ENCODE measurements at places on chromosomes 1 and 21.

DNA sequence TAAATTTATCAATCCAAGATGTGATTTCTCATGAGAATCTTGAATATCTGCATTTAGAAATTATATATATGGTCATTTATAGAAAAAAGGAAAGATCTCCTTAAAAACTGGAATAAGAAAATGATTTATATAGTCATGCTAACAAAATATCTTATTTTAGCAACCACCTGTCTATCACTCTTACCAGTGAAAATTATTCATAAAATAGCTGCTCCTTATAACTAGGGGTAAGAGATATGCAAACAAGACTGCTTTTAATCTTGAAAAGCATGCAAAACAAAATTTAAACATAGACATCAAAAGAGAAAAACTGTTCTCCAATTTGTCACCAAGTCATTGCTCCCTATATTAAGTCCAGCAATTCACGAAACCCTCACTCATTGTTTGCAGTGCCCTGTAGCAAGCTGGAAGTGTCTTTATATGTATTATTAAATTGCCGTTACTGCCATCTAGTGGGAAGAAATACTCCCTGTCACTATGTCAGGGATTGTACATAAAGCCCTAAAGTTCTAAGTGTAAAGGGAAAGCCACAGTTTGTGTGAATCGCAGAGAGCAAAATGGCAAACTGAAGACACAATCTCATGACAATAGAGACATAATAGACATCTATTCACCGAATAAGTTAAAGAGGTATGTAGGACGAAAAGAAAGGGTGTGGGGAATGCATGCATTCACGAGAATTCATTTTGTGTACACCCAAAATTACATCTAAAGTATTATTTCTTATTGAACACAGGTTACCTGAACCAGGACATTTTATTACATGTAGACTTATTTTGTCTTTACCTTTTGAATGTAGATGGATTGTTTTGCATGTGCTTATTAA is 600.5 kb downstream of the USP25 start:
- DNase-seq = peak; percentile 12

DNA sequence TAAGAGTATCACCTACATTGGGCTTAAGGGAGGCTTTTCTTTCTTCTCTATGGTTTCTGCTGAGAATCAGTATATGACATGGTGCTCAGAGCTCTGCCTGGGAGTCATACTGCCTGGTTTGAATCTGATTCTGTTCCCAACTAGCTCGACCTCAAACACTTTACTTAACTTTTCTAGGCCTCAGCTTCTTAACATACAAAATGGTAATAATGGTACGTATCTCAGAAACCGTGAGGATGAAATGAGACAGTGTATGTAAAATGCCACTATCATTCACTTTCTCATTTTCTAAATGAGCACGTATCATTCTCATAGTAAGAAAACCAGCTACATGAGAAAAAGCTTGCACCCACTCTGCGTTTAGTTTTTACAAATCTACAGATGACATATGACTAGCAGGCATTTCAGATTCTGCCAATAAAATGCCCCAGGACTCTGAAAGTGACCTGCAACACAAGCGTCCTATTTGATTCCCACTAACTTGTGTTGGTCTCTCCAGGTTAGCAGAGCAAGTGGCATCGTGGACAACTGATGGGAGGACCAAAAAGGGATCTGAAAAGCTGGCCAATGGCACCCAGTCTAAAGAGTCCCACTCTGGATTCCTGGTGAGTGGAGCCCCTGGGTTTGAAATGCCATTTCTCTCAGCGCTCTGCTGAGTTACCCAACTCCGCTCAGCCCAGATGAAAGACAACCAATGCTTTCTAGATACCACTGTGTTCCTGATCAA is 6.1 kb downstream of the CTNNBIP1 start:
- no peak for DNase-seq

DNA sequence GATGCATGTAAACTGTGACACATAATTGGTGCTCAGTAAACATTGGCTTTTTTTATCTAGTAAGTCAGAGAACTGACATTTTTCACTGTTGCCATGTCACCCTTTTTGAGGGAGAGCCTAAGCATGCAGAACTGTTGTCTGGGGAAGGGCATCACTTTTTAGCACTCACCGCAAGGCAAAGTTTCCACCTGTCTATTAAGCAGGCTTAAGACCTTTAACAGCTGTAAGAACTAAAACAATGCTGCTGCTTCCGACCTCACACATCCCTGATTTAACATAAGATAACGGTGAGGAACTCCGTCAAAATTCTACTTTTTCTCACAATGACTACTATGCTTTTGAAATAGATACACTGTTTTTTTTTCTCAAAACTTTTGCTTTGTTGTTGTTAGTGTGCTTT is 554.8 kb downstream of the NUF2 start:
- no peak for DNase-seq

- DNase-seq = no peak
Measured at GRCh38 chr1:116335850-116336624, 37.0 kb upstream of the ATP1A1 start.

- no peak for DNase-seq
Measured at GRCh38 chr21:42590431-42591131, 62.8 kb upstream of the PDE9A start.

- no peak for DNase-seq
Measured at GRCh38 chr1:159647616-159648015, 60.0 kb downstream of the APCS start.

DNA sequence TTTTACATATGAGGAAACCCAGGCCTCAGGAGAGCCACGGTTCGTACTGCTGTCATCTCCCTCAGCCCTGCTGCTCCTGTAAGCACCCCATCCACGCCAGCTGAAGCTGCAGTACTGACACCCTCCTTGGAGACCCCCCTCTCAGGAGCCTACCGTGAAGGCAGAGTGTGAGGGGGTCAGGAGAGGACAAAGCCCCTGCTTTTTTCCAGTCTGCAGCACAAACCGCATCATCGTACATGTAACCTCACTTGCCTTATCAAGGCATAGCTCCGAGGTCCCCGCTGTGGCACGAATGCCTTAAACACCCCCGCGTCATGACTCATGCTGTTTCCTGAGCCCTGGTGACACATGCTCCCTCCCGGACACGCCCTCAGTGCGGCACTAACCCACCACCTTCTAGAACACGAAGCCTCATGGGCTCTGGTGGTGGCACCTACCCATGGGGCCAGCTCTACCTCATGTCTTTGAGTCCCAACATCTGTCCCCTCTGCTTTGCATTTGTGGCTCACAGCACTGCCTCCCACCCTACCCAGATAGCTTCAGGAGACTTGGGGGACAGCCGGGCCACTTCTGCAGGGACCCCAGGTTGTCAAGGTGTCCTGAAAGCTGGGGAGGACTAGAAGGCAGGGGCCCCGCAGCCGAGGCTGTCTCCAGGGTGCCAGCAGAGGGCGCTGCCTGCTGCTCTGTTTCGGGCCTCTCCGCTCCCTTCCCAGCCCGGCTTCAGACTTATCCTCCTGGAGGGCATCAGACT is 4.9 kb downstream of the SH3BGRL3 start:
- DNase-seq = peak; percentile 85

DNA sequence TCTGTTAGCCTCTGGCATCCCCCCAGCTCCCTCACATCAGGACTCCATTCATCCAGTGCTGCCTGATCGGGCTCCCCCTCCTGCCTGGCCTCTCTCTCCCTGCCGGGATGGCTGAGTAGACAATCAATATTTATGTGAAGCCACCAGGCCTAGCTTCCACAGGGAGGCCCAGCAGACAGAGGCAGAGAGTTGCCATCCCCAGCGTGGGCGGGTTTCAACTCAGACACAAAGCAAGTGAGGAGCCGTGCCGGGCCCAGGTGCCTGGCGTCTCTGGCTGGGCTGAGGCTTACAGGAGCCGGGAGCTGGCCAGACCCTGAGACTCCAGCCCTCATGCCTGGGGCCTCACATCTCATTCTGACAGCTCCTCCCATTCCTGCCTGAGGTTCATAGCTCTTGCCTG is 34.5 kb upstream of the ATP2B4 start:
- no peak for DNase-seq

- peak; percentile 54 for DNase-seq
Measured at GRCh38 chr1:168136709-168137514, at the start of gene GPR161. Gene GPR161, minus strand, starts transcription at chr1:168136930. Its CDS starts 32,080 bp downstream, at chr1:168104850.

- DNase-seq = no peak
Measured at GRCh38 chr1:199265319-199265718, 626.5 kb downstream of the PTPRC start.

- no peak for DNase-seq
Measured at GRCh38 chr1:112544751-112545150, 36.0 kb downstream of the WNT2B start.

DNA sequence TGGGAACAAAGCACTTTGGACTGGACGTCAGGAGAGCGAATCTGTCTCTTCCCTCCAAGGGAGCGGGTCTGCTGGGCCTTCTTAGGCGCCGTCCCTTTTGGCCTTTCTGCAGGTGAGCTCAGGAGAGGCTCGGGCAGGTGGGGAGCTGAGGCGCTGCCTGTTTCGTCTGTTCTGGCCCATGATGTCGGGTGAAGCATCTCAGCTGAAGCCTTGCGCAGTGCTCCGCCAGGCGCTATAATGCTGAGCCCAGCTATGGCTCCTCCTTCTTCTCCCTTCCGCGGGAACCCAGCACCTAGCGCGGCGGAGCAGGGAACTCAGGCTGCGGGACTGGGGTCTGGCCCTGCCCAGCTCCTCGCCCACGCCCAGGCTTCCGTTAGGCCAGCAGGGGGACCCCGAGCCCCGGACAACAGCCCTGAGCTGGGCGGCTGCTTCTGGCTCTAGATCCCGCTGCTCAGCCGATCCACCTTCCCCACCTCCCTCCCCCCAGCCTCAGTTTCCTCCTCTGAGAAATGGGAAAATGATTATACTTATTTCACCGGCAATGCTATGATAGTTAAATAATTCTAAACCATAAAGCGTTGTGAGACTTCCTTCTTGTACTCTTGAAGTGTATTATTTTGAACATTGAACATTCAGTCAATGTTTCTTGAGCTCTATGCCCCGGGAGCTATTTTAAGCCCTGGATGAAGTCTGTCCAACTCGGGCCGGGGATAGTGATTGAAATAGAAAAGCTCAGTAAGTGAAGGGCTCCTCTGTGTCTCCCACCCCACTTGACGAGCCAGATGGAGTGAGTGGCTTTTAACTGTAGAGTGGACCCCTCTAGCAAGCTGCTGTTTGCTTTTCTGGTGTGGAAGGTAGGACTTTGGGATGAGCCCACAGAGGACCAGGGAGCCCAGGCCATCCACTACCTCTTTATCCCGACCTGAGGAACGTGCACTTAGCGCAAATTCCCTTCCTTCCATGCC is 9.6 kb upstream of the ADORA1 start:
- DNase-seq = peak; percentile 87

- DNase-seq = no peak
Measured at GRCh38 chr1:231844986-231845502, 218.5 kb downstream of the DISC1 start.

DNA sequence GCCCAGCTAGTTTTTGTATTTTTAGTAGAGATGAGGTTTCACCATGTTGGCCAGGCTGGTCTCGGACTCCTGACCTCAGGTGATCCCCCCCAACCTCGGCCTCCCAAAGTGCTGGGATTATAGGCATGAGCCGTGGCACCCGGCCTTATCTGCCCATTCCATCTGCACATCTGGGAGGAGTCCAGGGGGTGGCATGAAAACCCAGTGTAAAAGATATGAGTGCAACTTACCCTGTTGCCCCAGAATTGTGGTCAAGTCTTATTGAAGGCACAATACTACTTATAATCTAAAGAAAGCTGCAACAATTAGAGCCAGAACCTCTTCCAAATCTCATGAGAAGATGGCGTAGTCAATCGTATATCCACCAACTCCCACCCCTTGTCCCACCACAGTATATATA is 18.4 kb downstream of the CTXND2 start:
- DNase-seq = no peak

GRCh38 chr1:172585348-172585747 is 52.4 kb downstream of the SUCO start:
- DNase-seq = no peak

- DNase-seq = no peak
Measured at GRCh38 chr1:207702317-207702716, 49.5 kb upstream of the CD46 start.

DNA sequence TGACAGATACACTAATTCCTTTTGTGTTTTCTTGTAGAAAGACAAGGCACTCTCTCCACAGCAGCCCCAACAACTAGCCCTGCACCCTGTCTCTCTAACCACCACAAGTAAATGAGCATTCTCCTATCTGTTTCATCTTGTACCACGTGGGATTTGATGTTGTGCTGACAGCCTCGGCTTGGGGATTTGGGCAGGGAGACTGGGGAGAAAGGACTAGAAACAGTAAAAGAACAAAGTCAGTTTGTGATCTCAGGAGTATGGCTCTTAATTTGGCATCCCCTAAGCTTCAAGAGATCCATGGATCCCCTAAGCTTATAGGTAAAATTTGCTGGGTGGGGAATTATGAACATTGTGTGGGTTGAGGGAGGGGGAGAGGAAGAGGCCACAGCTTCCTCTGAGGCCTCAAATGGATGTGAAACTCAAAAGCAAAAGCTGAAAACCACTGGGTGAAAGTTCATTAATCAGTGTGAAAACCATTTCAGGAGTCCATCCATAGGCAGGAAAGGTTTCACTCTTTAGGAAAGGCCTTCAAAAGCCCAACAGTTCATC is 3.1 kb downstream of the C1orf162 start:
- peak; percentile 56 for DNase-seq

DNA sequence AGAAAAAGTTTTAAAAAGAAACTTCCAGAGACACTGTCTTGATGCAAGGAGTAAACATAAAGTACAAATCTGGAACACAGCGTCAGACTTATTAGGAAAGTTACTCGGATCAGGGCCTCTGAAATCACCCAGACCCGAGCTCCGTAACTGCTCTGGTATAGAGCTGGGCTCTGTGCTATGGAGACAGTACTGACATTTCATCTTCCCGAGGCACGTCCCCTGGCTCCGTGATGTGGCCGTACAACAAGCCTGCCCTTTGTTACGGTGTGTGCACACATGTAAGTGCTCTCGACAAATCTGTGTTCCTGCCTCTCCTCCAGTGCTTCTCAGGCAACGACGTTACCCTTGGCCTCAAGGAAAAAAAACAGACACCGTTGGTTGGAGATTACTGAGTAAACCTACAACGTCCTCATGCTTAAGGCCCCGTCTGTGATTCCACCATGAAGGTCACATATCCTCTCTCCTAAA is 107.0 kb upstream of the IRF2BP2 start:
- no peak for DNase-seq

DNA sequence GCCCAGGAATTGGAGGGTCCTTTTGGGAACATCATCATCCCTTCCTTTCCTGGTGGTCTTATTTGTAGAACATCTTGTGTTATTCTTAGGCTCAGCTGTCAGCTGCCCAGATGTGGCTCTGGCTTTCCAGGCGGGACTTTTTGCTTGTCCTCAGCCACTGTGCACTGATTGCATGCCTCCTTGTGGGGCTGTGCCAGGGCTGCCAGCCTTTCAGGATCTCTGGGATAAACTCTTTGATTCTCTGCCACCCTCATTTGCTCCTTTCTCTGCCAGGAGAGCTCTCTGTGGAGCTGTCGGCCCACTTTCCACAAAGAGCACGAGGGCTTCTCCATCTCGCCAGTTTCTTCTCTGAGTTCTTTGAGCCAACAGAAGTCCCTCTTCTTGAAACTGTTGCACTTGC is 63.1 kb downstream of the PTPRU start:
- DNase-seq = no peak

DNA sequence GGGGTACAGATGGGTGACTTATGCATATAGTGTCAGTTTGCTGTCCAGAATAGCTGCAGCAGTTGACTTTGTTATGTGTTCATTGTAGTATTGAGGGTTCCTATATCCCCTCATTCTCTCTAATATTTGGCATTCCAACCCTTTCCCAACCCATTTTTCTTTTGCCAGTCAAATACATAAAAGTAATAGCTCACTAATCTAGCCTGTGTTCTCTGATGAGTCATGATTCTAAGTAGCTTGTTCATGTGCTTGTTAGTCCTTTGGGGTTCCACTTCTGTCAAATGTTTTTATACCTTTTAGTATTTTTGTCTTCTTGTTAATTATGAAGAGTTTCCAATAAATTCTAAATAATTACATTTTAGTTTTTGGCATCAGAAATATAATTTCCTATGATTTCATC is 99.2 kb upstream of the MROH9 start:
- no peak for DNase-seq

Data from GM13976 (cell line).